ENCODE measurements at places on chromosomes 1 and 21.

DNA sequence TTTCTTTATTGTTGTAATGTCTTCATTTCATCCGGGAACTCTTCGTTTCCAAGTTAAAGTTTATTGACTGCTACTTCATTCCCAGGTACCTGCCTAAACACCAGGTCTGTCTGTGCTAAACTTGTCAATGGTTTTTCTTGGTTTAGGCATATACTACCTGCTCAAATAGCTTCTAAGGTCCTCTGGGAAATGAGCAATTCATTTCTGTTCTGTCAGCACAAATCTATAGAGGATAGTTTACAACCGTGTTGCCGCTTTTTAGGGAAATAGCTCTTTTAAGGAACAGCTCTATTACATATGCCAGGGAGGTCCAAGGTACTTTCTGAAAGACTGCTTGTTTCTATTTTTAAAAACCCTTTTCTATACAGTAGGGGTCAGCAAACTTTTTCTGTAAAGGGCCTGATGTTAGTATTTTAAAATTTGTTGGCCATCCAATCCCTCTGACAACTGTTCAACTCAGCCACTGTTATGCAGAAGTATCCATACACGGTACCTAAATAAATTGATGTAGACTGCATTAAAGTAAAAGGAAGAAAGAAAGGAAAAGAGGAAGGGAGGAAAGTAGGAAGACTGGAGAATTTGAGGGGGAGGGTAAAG lies 222.7 kb upstream of the PTBP2 start:
- no peak for DNase-seq

- DNase-seq = no peak
These were observed 19.0 kb upstream of the PRELP start for GRCh38 chr1:203456577-203456976.

GRCh38 chr1:158654571-158654970 lies 31.9 kb downstream of the SPTA1 start:
- no peak for DNase-seq

GRCh38 chr1:177983077-177983476 lies 13.2 kb upstream of the SEC16B start:
- DNase-seq = no peak

DNA sequence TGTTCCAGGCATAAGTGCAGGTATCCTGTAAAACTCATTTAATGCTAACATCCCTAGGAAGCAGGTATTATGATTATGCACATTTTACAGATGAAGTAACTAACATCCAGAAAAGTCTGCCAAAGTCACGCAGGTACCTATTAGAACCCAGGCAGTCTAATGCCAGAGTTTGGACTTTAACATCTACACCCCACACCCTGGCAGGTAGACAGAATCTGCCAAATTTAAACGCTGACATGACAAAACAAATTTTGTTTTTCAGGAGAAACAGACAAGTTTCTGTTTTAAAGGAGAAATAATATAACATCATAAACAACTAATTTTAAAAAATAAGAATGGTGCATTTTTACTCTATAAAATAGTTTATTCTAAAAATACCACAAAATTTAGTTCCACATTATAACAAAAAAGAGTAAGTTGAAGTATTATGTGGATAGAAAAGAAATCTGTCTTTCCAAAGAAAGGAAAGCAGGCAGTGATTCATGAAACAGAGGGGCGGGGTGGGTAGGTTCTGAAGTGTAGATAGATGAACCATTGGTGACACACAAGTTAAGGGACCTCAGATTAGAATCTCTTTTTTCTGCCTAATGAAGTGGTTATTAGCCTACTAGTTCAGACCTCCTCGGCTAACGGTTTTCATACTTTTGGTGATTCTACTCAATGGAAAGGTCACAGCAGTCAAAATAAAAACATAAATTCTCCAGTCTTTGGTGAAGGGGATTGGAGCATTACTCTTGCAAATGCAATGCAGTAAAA lies 1.7 kb downstream of the ASPM start:
- no peak for DNase-seq

DNA sequence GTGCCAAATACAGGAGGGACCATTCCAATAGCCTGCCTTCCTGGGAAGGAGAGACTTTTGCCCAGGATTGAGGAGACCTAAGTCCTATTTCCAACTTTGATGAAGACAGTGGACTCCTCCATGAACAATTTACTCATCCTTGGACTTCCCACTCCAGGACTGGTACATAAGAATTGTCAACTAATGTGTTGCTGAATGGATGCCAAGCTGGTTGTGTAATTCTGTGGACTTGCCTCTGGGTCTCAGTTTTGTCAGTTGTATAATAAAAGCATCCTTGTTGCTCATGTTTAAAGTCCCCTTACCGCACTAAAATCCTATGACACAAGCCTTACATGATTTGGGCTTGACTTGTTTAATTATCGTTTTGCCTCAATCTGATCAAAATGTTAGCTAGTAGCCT lies 13.2 kb upstream of the ZP4 start:
- no peak for DNase-seq

GRCh38 chr1:174990382-174990999 lies 9.3 kb upstream of the CACYBP start:
- DNase-seq = no peak

DNA sequence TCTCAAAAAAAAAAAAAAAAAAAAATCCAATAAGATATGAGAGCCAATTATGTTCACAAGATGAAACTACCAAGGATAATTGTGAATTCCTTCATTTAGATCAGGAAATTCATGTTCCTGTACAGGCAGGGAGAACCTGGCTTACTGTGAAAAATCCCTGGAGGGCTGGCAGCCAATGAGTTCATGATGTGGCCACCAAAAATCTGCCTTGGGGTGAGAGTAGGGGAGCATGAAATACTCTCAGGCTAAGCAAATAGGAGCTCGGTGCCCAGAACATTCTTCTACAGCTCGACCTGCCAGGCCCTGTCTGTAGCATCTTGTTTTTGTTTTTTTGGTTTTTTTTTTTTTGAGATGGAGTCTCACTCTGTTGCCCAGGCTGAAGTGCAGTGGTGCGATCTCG lies 50.1 kb downstream of the PIK3CD start:
- DNase-seq = no peak

DNA sequence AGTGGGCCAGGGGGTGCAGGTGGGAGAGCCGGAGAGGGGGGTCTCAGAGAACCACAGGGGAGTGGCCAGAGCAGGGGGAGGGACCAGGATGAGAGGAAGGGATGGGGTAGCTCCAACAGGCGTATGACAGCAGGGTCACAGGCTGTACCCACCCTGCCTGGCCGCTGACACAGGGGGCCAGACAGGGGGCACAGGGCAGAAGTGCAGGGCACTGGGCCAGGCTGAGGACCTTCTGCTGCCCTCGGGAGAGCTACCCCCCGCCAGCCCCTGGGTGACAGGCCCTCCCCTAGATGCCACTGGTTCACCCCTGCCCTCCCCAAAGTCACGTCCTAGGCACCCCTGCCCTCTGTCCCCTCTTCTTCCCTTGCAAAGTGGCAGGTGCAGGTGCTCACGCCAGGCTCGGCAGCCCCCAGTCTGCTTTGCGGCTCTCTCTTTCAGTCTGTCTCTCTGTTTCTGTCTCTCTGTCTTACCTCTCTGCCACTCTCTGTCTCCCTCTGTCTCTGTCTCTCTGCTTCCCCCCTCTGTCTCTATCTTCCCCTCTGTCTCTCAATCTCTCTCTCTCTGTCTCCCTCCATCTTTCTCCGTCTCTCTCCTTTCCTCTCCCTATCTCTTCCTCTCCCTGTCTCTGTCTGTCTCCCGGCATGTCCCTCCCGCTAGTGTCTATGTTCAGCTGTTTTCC lies 48.5 kb downstream of the WNT9A start:
- no peak for DNase-seq

DNA sequence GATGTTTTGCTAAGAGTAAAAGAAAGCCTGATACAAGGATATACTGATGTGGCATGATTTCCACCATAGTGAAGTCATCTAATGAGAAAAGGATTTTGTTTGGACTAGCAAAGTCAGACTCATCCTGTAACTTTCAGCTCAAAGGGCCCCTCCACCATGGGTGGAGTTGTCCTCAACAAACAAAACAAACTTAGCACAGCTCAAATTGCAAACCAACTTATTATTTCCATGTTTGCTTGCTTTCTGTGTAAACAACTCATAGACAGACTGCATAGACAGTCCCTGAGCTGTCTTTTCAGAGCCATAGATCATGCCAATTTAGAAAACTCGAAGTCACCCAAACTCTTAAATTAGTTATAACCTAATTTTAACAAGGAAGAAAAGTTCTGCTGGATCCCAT lies 69.4 kb upstream of the VAV3 start:
- DNase-seq = no peak

DNA sequence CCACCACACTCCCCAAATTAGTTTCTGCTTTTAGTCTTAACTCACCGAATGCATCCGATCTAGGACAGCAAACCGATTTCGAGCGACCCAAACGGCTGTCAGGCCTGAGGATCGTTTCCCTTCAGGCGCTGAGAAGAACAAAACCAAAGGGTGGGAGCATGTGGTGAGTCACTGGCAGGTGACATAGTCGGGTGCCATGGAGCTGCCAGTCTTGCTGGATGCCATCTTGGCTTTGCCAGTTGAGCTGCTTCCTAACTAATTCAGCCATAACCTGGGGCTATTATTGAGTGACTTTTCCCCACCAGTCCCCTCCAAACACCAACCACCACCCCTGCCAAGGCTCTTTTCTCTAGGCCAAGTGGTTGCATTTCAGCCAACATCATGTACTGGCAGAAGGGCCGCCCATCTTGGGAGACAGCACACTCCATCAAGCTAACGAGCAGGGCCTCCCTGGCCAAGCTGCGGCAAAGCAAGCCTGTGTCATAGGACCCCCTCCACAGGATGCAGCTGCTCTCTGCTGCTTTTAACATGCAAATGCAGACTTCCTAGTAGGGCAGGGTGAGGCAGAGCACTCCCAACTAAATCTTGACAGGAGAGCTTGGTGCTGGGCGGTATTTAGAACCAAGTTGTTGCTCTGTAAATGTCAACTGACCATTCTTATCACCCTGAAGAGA lies 22.3 kb upstream of the PEX19 start:
- no peak for DNase-seq

GRCh38 chr1:227265891-227266290 lies 52.4 kb downstream of the CDC42BPA start:
- no peak for DNase-seq

GRCh38 chr21:40829308-40829707 lies 17.6 kb downstream of the DSCAM start:
- DNase-seq = no peak

DNA sequence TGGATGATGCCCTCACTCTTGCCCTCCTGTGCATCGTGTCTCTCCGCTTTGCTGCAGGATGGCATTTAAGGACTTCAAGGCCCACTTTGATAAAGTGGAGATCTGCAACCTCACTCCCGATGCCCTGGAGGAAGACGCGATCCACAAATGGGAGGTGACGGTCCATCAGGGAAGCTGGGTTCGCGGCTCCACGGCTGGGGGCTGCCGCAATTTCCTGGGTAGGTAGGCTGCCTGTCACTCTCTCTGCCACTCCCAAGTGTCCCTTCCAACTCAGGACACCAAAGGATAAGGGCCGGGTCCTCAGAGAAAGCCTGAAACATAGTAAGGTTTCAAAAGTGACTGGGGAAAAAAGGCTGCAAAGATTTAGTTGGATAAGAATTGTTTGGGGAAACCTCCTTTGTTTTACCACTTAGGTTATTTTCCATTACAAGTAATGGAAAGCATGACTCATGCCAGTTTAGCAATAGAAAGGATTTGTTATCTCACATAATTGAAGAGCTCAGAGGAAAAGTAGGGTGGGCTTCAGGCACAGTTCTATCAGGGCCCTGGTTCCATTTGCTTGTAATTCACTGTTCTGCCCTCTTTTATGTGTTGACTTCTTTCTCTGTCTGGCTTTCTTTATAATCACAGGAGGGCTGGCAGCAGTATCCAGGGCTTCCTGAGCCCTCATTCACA lies 31.9 kb downstream of the CAPN9 start:
- DNase-seq = no peak

All from activated naive CD8-positive, alpha-beta T cell treated with anti-CD3 and anti-CD28 coated beads, Interleukin-2, amount 50 U/mL, for 16 hours (primary cell).